Activated naive CD4-positive, alpha-beta T cell (primary cell): ENCODE measurements at places on chromosomes 1 and 21.

DNA sequence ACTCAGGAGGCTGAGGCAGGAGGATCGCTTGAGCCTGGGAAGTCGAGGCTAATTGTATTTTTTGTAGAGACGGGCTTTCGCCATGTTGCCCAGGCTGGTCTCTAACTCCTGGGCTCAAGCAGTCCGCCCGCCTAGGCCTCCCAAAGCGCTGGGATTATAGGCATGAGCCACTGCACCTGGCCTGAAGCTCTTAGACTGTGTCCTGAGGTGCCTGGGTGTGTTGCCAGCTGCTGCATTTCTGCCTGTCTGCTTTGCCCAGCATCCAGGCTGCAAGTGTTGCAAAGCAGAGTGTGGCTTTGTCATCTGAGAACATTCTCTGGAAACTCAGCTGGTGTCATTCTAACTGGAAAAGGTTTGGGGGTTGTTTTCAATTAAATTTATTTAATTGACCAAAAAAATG, 105.0 kb downstream of the HUNK start:
- DNase-seq, result no peak

DNA sequence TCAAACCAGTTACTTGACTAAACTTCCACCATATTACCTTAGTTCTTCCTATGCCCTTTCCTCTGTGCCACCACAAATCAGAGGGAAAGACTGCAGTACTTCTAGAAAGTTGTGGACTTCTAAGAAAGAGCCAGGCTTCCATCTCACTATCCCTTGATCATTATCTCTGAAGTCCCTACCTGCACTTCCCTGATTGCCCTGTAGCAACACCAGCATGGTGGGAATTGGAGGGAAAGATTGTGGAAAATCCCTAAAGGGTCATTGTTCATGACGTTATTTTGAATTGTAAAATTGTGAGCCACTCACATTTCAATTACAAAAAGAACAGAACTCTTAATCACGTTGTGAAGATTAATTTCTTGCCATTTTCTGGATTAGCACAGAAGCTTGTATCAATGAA, 23.4 kb upstream of the KIAA1614 start:
- no peak for DNase-seq

DNA sequence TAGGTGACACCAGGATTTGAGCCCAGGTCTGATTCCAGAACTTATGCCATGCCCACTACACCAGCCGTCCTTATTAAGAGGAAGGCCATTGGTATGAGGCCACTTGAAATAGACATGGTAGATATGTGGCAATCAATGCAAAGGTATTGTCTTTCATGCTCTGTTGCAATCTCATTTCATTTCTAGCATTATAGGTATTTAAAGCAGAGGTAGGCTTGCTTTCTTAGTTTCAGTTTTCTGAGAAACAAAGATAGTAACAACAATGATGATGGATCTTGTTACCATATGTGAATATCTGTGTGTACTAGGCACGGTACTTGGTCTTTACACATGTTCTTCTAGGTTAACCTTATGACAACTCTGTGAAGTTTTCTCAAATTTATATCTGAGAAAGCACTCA, 113.1 kb downstream of the FGGY start:
- no peak for DNase-seq

GRCh38 chr1:162215902-162216301, 146.4 kb downstream of the NOS1AP start:
- no peak for DNase-seq

DNA sequence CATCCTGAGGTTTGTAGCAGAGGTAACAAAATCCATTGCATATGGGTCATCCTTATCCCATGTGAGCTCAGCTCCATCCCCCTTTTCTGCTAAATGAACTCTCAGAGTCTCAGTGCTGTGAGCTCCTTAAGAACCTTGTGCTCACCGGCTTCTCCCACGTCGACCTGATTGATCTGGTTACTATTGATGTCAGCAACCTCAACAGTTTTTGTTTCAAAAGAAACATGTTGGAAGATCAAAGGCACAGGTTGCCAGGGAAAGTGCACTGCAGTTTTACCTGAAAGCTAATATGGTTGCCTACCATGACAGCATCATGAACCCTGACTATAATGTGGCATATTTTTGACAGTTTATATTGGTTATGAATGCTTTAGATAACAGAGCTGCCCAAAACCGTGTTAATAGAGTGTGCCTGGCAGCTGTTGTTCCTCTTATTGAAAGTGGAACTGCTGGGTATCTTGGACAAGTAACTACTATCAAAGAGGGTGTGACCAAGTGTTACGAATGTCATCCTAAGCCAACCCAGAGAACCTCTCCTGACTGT, 131.4 kb downstream of the HS2ST1 start:
- DNase-seq, result peak; percentile 22

DNA sequence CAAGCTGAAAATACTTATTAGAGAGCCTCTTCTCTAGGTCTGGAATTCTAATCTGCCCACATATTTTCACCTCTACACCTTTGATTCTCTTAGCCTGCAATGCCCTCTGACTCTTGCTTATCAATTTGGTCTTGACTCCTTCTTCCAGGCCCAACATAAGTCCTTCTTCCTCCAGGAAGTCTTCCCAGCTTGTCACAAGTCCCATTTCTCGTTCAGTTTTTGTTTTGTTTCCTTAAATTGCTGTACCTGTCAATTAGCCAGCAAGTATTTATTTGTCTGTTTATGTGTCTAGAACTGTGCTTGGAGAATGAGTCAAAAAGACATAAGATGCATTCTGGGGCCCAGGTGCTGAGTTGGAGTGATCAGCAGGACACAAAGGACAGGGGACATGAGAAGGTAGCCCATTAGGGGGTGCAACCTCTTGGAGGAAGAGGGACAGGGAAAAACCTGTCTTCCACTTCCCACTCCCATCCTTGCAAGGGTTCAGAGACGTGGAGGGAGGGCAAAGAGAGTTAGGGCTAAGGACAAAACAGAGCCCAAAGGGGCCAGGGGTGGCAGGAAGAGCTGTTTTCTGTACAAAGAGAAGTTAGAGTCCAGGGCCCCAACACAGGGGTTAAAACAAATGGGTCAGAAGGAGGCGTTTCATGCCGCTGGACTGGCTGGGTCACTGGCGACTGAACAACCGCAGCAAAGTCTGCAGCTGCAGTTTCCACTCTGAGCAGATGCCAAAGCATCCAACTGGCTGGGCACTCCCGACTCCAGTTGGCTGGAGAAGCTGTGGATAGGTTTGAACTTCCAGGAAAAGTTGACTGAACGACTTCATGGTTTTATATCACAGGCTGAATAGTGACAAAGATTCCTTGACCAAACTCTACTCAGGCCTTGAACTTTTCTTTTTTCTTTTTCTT, 10.7 kb upstream of the CNR2 start:
- DNase-seq, result no peak

- no peak for DNase-seq
Measured at GRCh38 chr1:8572106-8572505, 245.3 kb downstream of the RERE start.

DNA sequence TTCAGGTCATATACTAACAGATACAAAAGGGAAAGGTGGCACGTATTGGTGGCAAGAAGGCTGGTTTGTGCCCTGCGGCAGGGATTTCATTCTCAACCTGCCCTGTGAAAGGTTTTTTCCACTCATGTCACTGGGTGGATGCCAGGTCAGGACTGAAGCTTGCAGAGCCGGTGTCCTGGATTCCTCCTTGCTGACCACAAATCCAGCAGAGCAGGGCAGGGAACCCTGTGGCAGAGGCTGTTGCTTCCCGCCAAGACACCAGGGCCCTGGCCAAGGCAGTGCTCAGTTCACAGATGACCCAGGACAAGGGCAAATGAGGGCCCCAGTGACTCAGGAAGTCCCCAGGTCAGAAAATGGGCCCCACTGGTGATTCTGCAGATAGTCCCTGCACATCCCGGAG, 16.4 kb downstream of the BSND start:
- DNase-seq, result no peak

GRCh38 chr1:89692601-89693521, 59.9 kb downstream of the LRRC8C start:
- DNase-seq, result no peak

GRCh38 chr1:42753070-42753469, 13.0 kb upstream of the CLDN19 start:
- DNase-seq, result no peak

- DNase-seq, result no peak
Measured at GRCh38 chr21:15823486-15824150, 93.8 kb downstream of the USP25 start.

DNA sequence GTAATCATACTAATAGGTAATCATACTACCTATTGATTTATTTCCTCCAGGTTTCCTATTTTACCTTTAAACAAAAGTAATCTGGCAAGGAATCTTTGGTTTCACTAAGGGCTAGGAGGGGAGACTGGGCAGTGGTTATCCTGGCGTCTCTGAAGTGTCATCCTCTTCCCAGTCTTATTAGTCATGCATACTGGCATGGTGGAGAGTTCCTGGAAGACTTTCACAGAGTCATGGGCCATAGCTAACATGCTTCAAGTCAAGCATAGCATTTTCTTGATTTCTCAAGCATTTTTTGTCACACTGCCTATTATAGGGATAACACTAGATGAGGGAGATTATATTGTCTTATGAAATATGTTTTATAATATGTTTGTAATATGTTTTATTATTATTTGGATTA, 64.0 kb upstream of the ASB17 start:
- no peak for DNase-seq

GRCh38 chr1:230160957-230161771, 94.1 kb downstream of the GALNT2 start:
- no peak for DNase-seq

- DNase-seq, result no peak
Measured at GRCh38 chr1:48610628-48611542, 138.9 kb upstream of the SPATA6 start.

DNA sequence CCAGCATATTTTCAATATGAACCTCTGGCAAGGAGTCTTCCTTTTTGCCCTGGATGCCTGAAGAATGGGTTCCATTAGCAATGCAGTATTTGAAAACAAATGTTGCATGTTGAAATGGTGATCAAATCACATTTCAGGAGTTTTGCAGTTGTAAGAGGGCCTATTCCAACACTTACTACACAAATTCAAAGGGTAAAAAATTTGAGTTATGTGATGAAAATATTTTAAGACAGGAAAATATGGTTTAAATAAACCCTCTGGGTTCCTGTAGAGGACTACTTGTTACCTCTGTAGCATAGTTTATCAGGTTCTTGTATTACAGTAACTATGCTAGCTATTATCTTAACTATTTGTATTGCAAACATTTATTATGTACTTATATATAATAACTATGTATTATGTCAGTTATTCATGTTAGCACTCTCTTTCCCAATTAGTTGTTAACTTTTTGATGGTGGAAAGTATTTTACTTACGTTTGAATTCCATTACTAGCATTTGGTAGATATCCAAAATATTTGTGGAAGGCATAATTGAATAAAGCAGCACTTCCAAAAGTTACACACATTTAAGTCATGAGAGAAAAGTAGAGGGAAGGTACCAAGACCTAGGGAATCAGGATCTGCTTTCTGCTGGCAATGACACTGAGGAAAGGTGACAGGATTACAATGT, 312.9 kb downstream of the GRIK1 start:
- no peak for DNase-seq
